ENCODE measurements at places on chromosomes 12 and 14. TPM values are rescaled to one million over a fixed set of nuclear protein-coding genes. Genes with fewer than 3 reads are reported as not detected.
A peak's percentile ranks its signal among the peaks of the same experiment; 100 is the strongest.

GRCh38 chr12:6826125-6826733 is 2.0 kb upstream of the P3H3 start:
- H3K4me1 ChIP-seq: peaks cover 22% of the 10 kb centered on the region
- no peak overlapping the region for H3K27ac ChIP-seq
- no peak overlapping the region for H3K4me3 ChIP-seq
- DNase-seq: no peak

GRCh38 chr14:79840103-79840502 is 371.2 kb downstream of the DIO2 start:
- H3K27me3 ChIP-seq: no peaks in the 10 kb centered on the region
- no peak overlapping the region for H3K4me3 ChIP-seq
- no peak overlapping the region for H3K27ac ChIP-seq
- DNase-seq: no peak
- H3K36me3 ChIP-seq: no peaks in the 10 kb centered on the region

DNA sequence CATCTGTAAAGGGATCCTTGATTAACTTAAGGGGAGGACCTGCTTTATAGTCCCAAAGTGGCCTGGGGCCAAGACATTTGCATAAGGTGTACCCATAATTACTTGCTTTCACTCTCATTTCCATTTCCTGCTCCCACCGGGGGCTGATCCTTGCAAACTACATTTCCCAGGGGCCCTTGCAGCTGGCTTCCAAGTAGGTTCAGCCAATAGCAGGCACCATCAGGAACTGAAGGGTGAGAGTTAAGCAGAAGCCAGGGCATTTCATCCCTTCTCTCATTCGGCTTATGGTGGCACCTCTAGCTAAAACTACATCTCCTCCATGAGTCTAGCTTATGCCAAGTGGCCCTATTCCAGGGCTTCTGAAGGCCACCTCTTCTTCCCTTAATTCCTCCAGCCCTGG is 88.8 kb downstream of the CCDC60 start:
- no peak overlapping the region for H3K27ac ChIP-seq
- H3K4me3 ChIP-seq: no peak overlapping the region
- H3K27me3 ChIP-seq: peaks cover 1% of the 10 kb centered on the region
- H3K36me3 ChIP-seq: no peaks in the 10 kb centered on the region

DNA sequence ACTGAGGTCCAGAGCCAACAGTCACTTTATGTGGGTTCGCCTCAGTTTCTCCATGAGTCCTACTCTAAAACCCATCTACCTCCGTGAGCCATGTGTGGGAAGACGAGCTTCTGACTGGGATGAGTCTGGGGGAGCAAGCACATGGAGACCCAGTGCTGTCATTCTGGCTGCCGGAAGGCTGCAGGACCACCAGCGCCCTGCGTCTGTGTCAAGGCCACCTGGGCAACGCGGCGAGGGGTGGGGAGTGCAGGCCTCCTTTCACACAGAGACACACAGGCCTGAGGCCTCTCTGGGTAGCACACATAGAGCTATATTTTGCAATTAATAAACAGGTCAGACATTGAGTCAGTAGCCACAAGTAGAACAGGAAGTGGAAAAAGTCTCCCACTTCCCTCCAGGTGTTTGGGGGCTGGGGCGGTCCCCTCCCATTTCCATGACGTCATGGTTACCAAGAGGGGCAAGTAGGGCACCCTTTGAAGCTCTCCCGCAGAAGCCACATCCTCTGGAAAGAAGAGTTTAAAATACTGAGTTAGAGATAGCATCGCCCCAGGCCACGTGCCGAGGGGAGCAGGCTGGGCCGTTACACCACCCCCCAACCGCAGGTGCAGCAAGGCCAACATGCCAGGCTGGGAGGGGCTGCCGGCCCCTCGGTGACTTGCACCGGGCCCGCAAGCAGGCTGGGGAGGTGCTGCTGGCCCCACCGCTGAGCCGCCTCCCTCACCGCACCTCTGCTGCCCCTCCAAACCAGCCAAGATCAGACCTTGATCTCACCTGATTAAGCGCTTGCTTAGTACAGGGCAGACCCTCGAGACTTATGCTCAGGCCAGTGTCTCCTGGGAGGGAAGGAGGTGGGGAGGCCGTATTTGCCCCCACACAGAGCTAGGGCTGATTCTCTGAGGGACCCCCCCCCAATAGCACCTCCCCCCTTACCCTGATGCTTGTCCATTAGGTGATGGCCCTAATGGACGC is 32.7 kb downstream of the DAD1 start:
- H3K27ac ChIP-seq: peak overlapping the region; percentile 95
- H3K36me3 ChIP-seq: peaks cover 36% of the 10 kb centered on the region
- peaks cover 90% of the 10 kb centered on the region for H3K4me1 ChIP-seq
- peaks cover 2% of the 10 kb centered on the region for H3K27me3 ChIP-seq
- peak overlapping the region; percentile 76 for H3K4me3 ChIP-seq
- DNase-seq: peak; percentile 99

DNA sequence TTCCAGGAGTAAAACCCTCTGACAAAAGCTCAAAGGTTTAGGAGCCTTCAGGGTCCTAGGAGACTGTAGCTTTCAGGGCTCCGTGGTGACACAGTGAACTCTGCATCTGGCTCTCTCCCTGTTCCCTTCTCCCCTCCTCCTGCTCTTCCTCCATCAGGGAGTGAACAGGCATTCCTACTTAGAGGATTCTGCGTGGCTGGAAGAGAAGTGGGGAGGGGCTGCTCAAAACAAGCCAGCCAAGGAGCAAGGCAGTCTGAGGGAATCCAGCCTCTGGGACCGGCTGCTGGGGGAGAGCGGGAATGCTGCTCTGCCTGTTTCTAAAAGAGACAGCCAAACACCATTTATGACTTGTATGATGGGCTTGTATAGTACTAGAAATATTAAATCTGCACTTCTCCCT is 49.5 kb downstream of the RBMS2 start:
- no peak overlapping the region for H3K27ac ChIP-seq
- H3K4me1 ChIP-seq: peaks cover 20% of the 10 kb centered on the region
- H3K27me3 ChIP-seq: no peaks in the 10 kb centered on the region
- H3K36me3 ChIP-seq: no peaks in the 10 kb centered on the region

DNA sequence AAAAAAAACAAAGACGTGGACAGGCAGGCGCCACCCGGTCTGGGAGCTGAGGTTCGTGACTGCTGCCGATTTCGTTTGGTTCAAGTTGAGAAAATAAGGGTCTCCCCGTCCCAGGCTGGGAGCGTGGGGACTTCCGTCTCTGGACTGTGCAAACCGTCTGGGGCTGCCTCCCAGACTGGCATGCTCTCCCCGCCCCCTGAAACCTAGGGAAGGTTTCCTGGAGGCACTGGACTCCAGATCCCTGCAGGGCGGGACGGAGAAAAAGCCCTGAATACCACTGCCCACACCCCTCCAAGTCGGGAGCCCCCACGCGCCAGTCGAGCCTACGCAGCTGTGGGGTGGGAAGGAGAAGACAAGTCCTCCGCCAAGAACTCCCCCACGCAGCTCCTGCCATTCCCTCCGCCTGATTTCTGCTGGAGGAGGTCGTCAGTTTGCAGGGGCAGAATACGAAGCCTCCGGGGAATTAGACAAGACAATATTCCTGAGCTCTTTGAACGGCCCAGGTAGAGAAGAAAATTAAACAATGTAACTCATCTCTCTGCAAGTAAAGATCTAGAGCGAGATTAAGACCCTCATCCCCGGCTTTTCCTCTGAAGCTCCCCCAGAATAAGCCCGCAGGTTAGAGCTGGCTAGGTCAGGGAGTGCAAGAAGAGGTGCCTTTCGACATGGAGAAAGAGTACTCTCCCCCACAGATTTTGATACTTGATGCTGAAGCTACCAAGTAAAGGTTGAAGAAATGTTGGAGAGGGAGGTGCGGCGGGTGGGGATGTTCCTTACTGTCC is 10.4 kb upstream of the HOXC13 start:
- H3K27me3 ChIP-seq: peaks cover 93% of the 10 kb centered on the region
- H3K36me3 ChIP-seq: no peaks in the 10 kb centered on the region
- no peak for DNase-seq
- H3K4me1 ChIP-seq: no peaks in the 10 kb centered on the region

- peaks cover 25% of the 10 kb centered on the region for H3K27me3 ChIP-seq
- no peak overlapping the region for H3K27ac ChIP-seq
- no peaks in the 10 kb centered on the region for H3K4me1 ChIP-seq
- no peak for DNase-seq
- H3K36me3 ChIP-seq: no peaks in the 10 kb centered on the region
Measured at GRCh38 chr14:76525106-76525821, 149.3 kb downstream of the ESRRB start.

DNA sequence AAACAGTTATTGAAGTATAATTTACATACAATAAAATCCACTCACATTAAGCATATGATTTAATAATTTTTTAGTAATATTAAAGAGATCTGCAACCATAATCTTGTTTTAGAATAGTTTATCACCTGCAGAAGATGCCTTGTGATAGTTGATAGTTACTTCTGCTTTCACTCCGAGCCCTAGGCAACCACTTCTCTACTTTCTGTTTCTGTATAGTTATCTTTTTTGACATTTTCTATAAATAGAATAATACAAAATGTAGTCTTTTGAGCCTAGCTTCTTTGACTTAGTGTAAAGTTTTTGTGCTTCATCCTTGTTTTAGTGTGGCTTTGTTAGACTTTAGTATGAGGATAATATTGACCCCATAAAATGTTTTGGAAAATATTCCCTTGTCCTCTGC is 111.0 kb downstream of the MNAT1 start:
- H3K4me3 ChIP-seq: no peak overlapping the region
- no peaks in the 10 kb centered on the region for H3K27me3 ChIP-seq
- no peak overlapping the region for H3K27ac ChIP-seq
- H3K36me3 ChIP-seq: peaks cover 17% of the 10 kb centered on the region
- DNase-seq: no peak

DNA sequence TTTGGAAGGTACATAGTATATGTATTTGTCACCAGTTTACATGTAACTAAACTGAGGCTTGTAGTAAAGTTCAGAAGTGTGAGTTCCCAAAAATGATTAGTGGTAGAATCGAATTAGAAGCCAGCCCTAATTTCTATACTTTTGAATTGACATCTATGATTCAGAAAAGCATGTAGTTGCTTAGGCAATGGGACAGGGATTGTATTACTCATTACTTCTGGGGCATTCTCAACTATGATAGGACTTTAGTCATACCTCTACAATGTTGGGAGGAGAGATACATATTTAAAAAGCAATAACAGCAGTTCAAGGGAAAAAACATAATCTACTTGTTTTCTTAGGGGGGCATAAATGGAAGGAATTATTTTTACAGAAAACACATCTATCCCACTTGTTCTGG is 277.9 kb upstream of the E2F7 start:
- no peaks in the 10 kb centered on the region for H3K4me1 ChIP-seq
- no peaks in the 10 kb centered on the region for H3K27me3 ChIP-seq
- H3K36me3 ChIP-seq: no peaks in the 10 kb centered on the region

GRCh38 chr14:55583942-55584468 is 4.0 kb downstream of the KTN1 start:
- H3K27me3 ChIP-seq: no peaks in the 10 kb centered on the region
- no peak overlapping the region for H3K27ac ChIP-seq
- peaks cover 39% of the 10 kb centered on the region for H3K4me1 ChIP-seq
- DNase-seq: no peak
- no peak overlapping the region for H3K4me3 ChIP-seq
- H3K36me3 ChIP-seq: peaks cover 3% of the 10 kb centered on the region

GRCh38 chr14:95677179-95677835 is 8.9 kb upstream of the TCL1B start:
- H3K27me3 ChIP-seq: peaks cover 21% of the 10 kb centered on the region
- H3K36me3 ChIP-seq: no peaks in the 10 kb centered on the region
- no peak for DNase-seq

- no peak overlapping the region for H3K4me3 ChIP-seq
- no peak for DNase-seq
- no peak overlapping the region for H3K27ac ChIP-seq
- peaks cover 2% of the 10 kb centered on the region for H3K4me1 ChIP-seq
- H3K27me3 ChIP-seq: peaks cover 2% of the 10 kb centered on the region
Measured at GRCh38 chr12:93370947-93371346, 6.8 kb upstream of the NUDT4 start.

DNA sequence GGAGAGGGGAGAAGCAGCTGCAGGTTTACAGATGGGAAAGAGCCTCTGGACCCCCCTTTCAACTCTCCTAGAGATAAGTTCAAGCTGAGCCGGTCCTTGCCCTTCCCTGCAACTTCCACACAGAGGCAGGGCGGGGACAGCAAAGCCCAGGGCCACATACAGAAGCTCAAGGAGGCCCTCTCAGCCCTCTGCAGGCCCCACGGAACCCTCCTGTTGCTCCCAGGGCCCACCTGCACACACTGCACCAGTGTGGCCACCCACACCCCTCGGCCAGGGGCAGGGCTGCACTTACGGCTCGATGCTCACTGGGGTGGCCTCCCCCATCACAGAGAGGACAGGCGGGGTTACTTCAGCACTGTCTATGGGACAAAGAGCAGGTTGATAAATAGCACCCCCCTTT is 13.0 kb upstream of the PNMA1 start:
- peak overlapping the region; percentile 62 for H3K27ac ChIP-seq
- peaks cover 48% of the 10 kb centered on the region for H3K4me1 ChIP-seq
- H3K27me3 ChIP-seq: no peaks in the 10 kb centered on the region
- H3K36me3 ChIP-seq: peaks cover 74% of the 10 kb centered on the region

DNA sequence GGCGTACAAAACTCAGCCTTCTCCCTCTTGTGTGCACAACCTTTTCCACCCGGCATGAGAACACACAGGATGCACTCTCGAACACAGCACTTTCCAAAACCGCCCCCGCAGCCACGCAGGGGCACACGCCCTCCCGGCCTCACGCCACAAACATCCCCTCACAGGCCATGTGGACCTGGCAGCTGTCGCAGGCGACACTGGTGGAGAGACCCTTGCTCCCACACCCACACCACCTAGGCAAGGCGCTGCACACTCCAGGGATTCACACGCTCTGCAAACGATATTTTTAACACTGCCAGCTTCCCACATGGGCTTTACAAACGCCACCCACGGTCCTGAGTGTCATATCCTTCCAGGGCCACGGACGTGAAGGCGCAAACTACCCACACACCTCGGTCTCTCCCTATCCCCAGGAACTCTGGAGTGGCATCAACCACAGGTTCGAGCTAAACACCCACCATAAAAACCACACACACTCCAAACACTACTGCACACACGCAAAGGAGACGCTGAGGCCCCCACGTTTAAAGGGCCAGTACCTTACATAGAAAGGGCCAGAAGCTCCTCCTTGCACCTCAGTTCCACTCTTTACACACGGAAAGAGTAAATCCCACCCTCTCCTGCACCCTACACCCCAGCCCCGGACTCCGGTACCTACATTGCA is 12.4 kb upstream of the ITGB7 start:
- H3K27ac ChIP-seq: peak overlapping the region; percentile 90
- H3K4me1 ChIP-seq: peaks cover 80% of the 10 kb centered on the region
- H3K4me3 ChIP-seq: peak overlapping the region; percentile 93
- peaks cover 40% of the 10 kb centered on the region for H3K36me3 ChIP-seq

- no peaks in the 10 kb centered on the region for H3K36me3 ChIP-seq
- H3K4me3 ChIP-seq: no peak overlapping the region
- H3K27ac ChIP-seq: no peak overlapping the region
- H3K27me3 ChIP-seq: peaks cover 37% of the 10 kb centered on the region
- no peak for DNase-seq
Measured at GRCh38 chr14:95359994-95360826, 40.5 kb upstream of the CLMN start.

GRCh38 chr12:92602476-92602875 is 100.3 kb upstream of the PLEKHG7 start:
- no peaks in the 10 kb centered on the region for H3K27me3 ChIP-seq
- H3K36me3 ChIP-seq: peaks cover 40% of the 10 kb centered on the region
- H3K4me3 ChIP-seq: no peak overlapping the region

The RFLNA gene
- total RNA-seq: not detected

The A2M gene
- not detected for total RNA-seq

The TMEM233 gene
- total RNA-seq: not detected

The CCDC184 gene
- 0.65 TPM for total RNA-seq

The RTL1 gene
- total RNA-seq: not detected

The SAMD4A gene
- total RNA-seq: 1.2 TPM

The COX8C gene
- total RNA-seq: not detected

The TXNRD1 gene
- total RNA-seq: 108 TPM

The MYH7 gene
- not detected for total RNA-seq

The APOF gene
- not detected for total RNA-seq

The KCNC2 gene
- not detected for total RNA-seq

The HCAR3 gene
- total RNA-seq: not detected
